ENCODE measurements at places on chromosomes 16 and 17.

DNA sequence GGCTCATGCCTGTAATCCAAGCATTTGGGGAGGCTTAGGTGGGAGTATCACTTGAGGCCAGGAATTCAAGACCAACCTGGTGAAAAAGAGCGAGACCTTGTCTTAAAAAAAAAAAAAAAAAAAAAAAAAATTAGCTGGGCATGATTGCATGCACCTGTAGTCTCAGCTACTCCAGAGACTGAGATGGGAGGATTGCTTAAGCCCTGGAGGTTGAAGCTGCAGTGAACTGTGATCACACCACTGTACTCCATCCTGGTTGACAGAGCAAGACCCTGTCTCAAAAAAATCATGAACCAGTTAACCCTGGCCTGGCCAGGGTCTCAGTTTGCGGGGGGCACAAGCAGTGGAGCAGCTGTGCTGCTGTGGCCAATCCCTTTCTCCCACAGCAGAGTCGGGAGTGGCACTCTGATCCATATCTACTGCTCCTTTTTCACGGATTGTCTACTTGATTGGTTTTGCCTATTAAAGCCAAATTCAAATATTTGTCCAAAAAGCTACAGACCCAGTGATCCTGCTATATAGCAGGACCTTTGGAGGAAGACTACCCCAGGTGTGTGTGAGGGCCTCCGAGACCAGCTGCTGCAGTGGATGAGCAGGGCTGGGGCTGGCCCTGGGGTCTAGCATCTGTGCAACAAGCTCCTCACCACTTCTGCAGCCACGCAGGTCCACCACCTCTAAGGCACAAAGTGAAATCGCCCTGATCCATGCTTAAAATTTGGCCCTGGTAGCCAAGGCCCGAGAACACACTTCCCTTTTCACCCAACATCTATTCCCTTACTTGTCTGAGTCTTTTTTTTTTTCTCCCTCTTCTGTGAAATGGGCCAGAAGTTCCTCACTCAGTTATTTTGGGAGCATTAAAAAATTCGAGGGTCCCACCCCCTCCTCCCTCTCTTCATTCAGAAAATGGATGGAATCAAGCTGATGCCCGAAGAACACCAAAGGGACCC lies 48.2 kb downstream of the LDHD start:
- no peak for DNase-seq

GRCh38 chr17:72419866-72420774 lies 299.3 kb downstream of the SOX9 start:
- no peak for DNase-seq

DNA sequence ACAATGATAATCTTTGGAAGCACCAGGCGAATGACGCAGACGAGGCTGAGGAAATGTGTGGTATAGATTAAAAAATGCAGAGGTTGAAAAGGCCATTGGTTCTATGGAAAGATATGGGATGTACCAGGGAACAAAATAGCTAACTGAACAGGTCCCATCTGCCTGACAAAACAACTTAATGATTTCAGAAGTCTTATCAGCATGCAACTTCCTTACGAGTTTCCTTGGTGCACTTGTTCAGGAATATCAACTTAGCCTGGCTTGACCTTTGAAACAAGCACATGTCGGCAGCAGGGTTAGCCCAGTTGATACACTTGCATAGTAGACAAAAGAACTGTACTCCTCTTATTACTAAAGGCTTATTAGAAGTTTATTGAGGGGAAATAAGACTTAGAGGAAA lies 90.9 kb upstream of the CDH11 start:
- no peak for DNase-seq

- DNase-seq = no peak
These were observed 48.3 kb downstream of the CCT6B start for GRCh38 chr17:34913001-34913400.

- DNase-seq = no peak
These were observed 35.4 kb downstream of the SYCE1L start for GRCh38 chr16:77234611-77235010.

DNA sequence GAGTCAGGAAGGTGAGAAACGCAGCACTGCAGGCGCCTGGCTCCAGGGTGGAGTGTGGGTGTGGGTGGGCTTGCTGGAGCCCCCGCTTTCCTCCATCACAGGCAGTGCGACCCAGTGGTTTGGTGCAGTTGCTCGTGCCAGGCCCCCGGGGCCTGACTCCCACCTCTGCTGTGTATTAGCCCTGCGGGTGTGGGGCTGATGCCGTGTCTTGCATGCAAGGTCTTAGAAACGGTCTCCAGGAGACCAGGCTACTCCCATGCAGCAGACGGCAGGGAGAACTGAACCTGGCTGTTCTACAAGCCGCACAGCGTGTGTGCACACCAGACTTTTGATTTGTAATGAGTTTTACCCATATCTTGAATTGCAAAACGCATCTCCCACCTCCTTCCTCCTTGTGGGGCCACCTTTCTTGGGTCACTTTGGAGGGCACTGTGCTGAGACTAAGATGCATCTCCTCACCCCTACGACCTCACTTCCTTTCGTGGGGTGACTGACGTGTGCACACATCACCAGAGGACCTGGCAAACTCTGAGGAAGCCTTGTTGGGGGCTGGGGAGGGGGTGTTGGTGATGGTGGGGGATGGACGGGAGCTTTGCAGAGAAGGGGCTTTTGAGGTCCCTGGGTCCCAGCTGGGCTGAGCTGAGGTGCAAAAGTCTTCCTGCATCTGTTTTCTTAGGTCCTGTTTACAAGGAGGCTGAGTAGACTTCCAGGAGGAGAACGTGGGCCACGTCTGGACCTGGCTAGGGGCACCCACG lies 101.8 kb upstream of the TNRC6C start:
- DNase-seq = no peak

DNA sequence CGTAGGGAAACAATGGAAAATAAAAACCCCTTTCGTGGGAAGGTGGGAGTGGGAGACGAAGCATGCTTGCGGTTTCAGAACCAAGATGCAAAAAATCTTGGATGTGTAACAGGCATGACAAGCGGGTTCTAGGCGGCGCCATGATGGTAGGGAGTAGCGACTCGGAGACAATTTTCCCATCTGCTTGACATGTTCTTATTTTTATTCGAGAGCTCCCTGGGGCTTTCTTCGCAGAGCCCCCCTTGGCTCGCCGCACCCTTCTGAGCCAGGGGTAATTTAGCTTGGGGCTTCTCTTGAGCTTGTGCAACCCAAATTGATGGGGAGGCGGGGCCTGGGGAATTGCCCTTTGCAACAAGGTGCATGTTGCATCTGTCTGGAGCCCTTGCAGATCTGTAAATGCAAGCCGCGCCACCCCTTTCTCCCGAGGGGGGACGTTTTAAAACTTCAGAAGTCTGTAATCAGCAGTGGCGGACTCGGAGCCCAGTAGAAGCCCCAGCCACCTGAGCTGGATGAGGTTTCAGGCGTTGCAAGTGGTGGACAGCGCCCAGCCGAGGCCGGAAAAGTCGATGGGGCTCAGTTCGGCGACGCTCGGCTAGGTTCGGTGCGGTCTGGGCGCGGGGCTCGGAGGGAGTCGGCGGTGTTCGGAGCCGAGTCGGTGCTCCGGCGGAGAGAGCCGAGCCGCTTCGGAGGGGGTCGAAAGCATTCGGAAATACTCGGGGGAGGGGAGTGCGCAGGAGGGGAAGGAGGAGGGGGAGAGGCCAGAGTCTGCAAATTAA lies 2.9 kb downstream of the GNAO1 start:
- DNase-seq = peak; percentile 90

- DNase-seq = no peak
These were observed 35.6 kb upstream of the ENDOV start for GRCh38 chr17:80379348-80379747.

DNA sequence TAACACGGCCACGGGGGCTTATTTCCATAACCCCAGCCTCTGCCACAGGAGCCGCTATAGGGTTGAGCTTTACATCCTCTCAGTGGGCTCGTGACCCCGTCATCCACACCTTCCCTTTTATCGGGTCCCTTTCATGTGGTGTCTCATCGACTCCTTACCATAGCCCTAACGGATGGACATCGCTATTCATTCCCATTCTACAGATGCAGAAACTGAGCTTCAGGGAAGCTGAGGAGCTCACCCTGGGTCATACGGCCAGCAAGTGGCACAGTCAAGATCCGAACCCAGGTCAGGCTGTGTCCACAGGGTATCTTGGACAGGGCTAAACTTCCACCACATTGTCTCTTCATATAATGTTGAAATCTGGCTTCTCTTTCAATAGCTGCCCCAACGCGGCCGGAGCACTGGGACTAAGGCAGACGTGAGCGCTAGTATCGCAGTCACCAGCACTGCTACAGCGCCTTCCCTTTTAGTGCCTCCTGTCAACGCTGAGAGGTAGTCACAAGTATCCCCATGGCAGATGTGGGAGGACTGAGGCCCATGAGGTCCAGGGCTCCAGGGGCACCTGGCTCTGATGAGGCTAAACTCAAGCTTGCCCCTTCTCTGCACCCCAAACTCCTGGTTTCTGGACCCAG lies 50.8 kb downstream of the SOCS1 start:
- no peak for DNase-seq

DNA sequence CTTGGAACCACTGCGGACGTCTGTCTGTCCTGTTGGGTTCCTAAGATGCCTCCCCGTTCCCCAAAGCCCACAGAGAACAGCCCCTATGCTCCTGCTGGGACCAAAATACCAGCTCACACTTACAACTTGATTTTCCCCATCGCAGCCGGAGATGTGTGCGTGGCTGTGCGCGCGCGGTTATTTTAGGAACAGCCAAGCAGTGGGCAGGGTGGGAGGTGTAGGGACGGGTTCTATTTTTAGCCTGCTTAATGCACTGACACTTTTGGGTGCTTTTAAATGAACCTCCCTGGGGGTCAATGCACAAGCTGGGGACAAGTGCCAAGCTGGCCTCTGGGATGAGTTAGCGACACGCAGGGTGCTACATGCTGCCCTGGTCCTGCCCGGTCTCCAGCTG lies 74.1 kb downstream of the KLHDC4 start:
- no peak for DNase-seq

DNA sequence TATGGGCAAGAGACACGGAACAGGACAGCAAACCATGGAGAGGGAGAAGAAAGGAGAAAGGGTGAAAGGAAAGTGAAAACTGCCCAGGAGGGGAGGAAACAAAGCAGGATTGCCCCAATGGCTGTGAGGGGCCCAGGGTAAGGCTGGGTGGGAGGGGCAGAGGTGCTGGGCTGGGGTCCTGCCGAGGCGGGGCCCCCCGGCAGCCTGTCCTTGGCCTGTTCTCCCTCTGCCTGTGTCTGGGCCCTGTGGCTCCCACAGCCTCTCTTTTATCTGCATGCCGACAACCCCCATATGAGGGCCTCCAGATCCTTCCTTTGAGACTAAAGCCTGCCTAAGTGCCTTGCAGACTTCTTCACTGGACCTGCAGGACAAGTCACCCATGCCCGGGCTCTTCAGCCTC lies 15.5 kb downstream of the ZNHIT3 start:
- no peak for DNase-seq

- DNase-seq = no peak
These were observed 59.5 kb downstream of the SLFN11 start for GRCh38 chr17:35313875-35314409.

- no peak for DNase-seq
These were observed 77.5 kb upstream of the DOC2B start for GRCh38 chr17:258906-259305.

DNA sequence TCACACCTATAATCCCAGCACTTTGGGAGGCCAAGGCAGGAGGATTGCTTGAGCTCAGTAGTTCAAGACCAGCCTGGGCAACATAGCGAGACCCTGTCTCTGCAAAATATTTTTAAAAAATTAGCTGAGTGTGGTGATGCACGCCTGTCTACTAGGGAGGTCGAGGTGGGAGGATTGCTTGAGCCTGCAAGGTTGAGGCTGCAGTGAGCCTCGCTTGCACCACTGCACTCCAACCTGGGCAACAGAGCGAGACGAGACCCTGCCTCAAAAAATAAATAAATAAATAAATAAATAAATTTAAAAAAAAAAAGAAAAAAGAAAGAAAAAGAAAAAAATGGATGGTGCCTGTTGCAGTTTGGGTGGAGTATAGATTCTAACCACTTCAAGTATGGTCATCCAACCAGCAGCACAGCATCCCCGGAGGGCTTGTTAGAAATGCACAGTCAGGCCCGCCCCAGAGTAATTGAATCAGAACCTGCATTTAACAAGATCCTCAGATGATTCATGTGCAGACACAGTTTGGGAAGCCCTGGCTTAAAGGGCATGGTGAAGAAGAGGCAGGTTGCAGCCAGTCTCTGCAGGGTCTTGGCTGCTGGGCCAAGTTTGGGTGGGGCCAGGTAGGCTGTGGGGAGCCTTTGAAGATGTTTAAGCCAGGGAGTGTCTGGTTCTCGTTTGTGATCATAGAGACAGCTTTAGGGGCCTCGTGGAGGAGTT lies 40.8 kb downstream of the MRC2 start:
- no peak for DNase-seq

GRCh38 chr17:17545984-17546383 lies 45.5 kb downstream of the PEMT start:
- DNase-seq = no peak

DNA sequence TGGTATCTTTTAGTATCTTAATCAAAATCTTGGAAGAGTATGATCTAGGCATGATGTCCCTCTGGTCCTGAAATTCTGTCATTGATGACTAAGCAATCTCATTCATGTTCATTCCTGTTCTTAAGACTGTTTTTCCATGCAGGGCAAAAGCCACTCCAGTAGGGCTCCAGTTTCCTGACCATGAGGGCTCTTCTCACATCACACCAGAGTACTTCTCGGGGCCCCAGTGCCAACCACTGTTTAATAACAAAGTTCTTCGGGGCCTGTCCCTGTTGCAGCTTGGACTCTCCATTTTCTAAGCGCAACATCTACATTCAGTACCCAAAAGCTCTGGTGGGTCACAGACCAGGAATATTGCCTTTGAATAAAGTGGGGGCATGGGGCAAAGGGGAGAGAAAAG lies 52.0 kb downstream of the IRX6 start:
- no peak for DNase-seq

- DNase-seq = no peak
These were observed 129.4 kb upstream of the IRX5 start for GRCh38 chr16:54801057-54801844.

DNA sequence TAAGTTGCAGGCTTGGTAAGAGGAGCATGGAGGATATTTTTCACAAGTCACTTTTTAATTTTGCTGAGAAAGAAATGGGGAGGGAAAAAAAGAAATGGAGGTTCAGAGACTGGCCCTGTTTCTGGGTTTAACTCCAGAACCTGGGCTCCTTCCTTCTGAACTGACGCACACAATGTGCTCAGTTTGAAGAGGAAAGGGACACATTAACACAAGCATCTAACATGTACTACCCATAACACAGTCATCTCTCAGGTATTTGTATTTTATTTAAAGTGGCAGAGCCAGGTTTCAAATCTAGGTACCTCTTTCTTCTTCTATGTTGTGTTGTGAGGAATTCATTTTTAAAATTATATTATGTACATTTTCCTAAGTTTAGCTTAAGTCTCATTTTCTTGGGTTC lies 5.3 kb upstream of the TMEM100 start:
- DNase-seq = no peak

DNA sequence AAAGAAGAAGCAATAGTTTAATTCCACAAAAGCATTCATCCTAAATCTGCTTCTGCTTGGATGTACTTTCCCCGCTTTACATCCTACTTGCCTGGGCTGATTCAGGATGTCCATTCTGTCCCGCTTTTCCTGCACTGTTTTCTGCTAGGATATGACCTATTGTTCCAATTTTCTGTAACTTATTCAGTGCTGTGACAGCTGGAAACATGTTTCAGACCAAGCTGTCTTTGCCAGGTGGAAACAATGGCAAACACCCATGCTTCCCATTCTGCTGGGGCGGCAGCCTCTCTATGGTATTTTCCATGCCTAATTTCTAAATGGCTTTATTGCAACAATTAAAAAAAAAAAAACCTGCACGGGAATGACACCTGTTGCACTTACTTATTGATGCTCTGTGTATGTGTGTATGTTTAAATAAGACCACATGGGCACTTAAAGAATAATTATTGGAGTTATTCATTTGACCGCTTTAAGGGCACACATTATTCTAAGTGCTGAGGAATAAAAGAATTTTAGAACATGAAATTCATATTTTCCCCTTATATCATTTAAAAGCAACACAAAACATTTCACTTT lies 21.0 kb downstream of the COQ7 start:
- DNase-seq = no peak
